Right renal pelvis (tissue), 4 donors: ENCODE measurements at places on chromosomes 3 and 15. TPM values are rescaled to one million over a fixed set of nuclear protein-coding genes. Genes with fewer than 3 reads are reported as not detected.

ENTPD3 gene
- polyA plus RNA-seq: 2.4 TPM

SAMD7 gene
- polyA plus RNA-seq: not detected

GABRG3 gene
- 1.7 TPM for polyA plus RNA-seq

GPR62 gene
- polyA plus RNA-seq: 0.37 TPM

C3orf20 gene
- polyA plus RNA-seq: 0.09 TPM

PXYLP1 gene
- 39.6 TPM for polyA plus RNA-seq

ITPKA gene
- polyA plus RNA-seq: 0.69 TPM

DNA sequence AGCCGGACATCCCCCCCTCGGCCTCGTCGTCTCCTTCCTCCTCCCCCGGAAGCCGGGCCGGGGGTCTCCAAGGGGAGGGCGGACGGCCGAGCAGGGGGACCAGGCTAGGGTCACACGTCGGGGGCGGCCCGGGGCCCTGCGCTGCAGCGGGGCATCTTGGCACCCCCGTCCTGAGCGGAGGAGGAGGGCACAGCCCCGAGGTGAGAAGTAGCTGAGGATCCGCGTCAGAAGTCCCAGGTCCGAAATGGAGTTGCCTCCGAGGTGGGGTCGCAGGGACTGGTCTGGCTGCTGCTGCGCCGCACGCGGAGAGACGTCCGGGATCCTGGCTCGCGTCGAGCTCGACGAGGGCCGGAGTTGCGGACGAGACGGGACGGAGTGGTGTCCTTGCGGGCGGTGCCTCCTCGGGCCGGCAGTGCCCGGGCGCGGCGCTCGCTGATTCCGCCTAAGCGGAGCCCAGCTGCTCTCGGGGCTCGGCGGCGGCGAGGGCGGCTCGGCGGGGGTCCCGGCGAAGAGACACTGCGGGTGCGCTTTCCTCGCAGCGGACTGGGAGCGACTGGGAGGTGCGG is at the start of gene ADCY5:
TSS of gene ADCY5 (minus strand) at position 555 of the 566 bp plus-strand sequence. CDS start at position 10, 545 bp downstream.
- DNase-seq: peak; percentile 16

GRCh38 chr15:74616366-74616939 is 817 bp downstream of the CLK3 start:
- DNase-seq: peak; percentile 10

DNA sequence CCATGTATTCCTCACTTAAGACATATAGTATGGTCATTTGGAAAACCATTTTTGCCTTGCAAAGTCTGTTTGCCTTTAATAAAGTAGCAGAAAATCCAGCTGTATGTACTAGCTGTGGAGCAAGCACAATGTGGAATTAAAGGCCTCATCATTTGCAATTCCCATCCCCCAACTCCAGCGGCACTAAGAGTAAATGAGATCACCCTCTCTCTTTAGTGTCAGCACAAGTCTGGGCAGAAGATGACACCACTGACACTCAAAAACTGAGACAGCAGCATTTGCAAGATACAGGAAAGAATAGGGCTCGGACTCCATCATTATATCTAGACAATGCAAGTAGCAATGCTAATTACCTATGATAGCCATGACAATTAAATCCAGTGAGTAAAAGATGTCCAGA is 24.7 kb upstream of the DYNC1LI1 start:
- DNase-seq: no peak

- no peak for DNase-seq
Measured at GRCh38 chr15:70112074-70112395, 14.3 kb upstream of the TLE3 start.

GRCh38 chr15:44394562-44394961 is 32.9 kb upstream of the CTDSPL2 start:
- DNase-seq: no peak

DNA sequence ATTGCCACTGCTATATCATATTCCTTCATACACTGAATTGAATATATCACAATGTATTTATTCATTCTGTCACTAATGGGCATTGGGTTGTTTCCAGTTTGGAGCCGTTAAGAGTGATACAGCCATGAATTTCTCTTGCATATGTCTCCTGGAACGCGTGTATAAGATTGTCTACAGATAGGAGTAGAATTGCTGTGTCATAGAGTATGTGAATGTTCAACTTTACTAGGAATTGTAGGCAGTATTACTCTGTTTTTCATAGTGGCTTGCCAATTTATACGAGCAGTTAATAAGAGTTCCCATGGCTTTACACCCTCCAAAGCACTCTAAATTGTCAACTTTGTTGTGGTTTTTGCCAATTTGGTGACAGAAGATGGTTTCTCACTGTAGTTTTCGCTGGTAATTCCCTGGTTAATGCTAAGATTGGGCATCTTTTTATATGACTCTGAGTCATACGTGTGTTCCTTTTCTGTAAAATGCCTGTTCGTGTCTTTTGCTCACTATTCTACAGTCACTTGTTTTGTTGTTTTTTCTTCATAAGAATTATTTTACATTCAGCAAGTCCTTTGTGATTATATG is 136.1 kb upstream of the LIPC start:
- no peak for DNase-seq

DNA sequence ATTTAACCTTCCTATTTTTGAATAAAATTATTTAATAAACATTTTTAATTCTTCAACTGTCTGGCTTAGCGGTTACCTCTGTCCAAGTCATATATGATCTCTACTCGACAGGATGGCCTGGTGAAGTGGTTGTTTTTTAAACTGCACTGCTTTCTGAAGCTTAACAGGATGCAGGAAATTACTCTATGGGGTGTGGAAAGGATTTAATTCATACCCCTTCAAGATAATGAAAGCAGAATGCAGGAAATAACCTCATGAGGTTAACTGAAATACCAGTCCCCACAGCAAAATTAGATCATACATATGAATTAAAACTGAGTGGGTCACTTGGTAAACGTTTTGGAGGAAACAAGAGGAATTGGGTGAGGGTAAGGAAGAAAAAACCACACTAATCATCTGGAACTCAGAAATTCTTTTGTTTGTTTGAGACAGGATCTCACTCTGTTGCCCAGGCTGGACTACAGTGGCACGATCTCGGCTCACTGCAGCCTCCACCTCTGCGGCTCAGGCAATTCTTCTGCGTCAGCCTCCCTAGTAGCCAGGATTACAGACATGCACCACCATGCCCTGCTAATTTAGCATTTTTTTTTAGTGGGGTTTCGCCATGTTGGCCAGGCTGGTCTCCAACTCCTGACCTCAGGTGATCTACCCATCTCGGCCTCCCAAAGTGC is 50.1 kb downstream of the LYSMD4 start:
- DNase-seq: no peak

- no peak for DNase-seq
Measured at GRCh38 chr15:63473749-63473998, 30.7 kb upstream of the USP3 start.

GRCh38 chr3:15405448-15406050 is 21.8 kb downstream of the METTL6 start:
- peak; percentile 39 for DNase-seq
